ENCODE measurements at places on chromosomes 7 and 10. TPM values are rescaled to one million over a fixed set of nuclear protein-coding genes. Genes with fewer than 3 reads are reported as not detected.

PTCD1 gene
- total RNA-seq, result 5.5 TPM

HOXA9 gene
- total RNA-seq, result 9.0 TPM

MYO1G gene
- 0.17 TPM for total RNA-seq

PHKG1 gene
- total RNA-seq, result 0.34 TPM

MBL2 gene
- not detected for total RNA-seq

POM121L12 gene
- 0.17 TPM for total RNA-seq

AFAP1L2 gene
- total RNA-seq, result 27.7 TPM

ANKRD30A gene
- total RNA-seq, result not detected

CNPY1 gene
- total RNA-seq, result not detected

COL1A2 gene
- 15.3 TPM for total RNA-seq

FRMPD2 gene
- 0.28 TPM for total RNA-seq

PLCE1 gene
- 3.6 TPM for total RNA-seq

ASB13 gene
- total RNA-seq, result 17.5 TPM

NANOS1 gene
- 0.09 TPM for total RNA-seq

LIPF gene
- total RNA-seq, result not detected

BHLHA15 gene
- total RNA-seq, result 0.17 TPM

NKX1-2 gene
- not detected for total RNA-seq
